Mucosa of gallbladder (tissue), 1 donor: ENCODE measurements at places on chromosomes 16 and 17. TPM values are rescaled to one million over a fixed set of nuclear protein-coding genes. Genes with fewer than 3 reads are reported as not detected.

The CRHR1 gene
- not detected for total RNA-seq

The DCTPP1 gene
- total RNA-seq: 53.3 TPM

GRCh38 chr17:3400055-3400454 lies 1.8 kb upstream of the OR1E1 start:
- no peak for DNase-seq

- DNase-seq: no peak
Observed at GRCh38 chr16:20844588-20844987, 38.3 kb downstream of the REXO5 start.

DNA sequence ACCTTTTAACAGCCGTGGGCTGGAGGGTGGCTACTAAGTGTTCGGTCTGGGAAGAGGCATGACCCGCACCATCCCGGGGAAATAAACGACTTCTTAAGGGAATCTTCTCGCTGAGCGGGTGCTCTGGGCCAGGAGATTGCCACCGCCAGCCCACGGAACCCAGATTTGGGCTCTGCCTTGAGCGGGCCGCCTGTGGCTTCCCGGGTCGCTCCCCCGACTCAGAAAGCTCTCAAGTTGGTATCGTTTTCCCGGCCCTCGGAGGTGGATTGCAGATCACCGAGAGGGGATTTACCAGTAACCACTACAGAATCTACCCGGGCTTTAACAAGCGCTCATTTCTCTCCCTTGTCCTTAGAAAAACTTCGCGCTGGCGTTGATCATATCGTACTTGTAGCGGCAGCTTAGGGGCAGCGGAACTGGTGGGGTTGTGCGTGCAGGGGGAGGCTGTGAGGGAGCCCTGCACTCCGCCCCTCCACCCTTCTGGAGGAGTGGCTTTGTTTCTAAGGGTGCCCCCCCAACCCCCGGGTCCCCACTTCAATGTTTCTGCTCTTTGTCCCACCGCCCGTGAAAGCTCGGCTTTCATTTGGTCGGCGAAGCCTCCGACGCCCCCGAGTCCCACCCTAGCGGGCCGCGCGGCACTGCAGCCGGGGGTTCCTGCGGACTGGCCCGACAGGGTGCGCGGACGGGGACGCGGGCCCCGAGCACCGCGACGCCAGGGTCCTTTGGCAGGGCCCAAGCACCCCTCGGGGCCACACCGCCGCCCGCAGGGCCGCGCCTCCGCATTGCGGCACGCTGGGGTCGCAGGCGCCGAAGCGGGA lies 3.6 kb upstream of the CBX4 start:
- no peak for DNase-seq
